ENCODE measurements at places on chromosomes 12 and 14.

DNA sequence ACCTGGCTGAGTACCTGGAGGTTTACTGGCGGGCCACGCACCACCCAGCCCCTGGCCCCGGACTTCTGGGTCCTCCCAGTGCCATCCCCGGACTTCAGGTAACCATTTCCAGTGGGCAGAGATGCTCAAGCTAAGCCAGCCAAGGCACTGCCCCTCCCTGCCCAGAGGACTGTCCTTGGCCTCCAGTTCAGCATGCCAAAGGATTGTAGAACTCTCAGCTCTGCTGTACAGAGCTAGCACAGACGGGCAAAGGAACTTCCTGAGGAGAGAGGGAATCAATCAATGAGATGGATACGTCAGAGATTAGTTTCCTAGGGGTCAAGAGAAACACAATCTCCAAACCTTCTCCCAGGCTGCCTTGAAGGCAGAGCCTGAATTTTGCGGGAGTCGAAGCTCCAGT lies 8.7 kb downstream of the CACNB3 start:
- no peak overlapping the region for H3K27ac ChIP-seq
- H3K4me3 ChIP-seq, result no peak overlapping the region
- no peaks in the 10 kb centered on the region for H3K27me3 ChIP-seq
- no peak for DNase-seq

GRCh38 chr14:50619569-50620141 lies 48.5 kb downstream of the SAV1 start:
- no peaks in the 10 kb centered on the region for H3K36me3 ChIP-seq
- no peak overlapping the region for H3K27ac ChIP-seq
- no peak overlapping the region for H3K4me3 ChIP-seq
- no peak for DNase-seq
- H3K27me3 ChIP-seq, result no peaks in the 10 kb centered on the region

GRCh38 chr12:28767836-28768348 lies 381.2 kb upstream of the FAR2 start:
- H3K4me3 ChIP-seq, result no peak overlapping the region
- H3K27me3 ChIP-seq, result no peaks in the 10 kb centered on the region
- DNase-seq, result no peak

GRCh38 chr12:67671419-67671818 lies 22.9 kb downstream of the DYRK2 start:
- no peak overlapping the region for H3K27ac ChIP-seq
- no peak overlapping the region for H3K4me3 ChIP-seq
- peaks cover 4% of the 10 kb centered on the region for H3K36me3 ChIP-seq
- no peak for DNase-seq
- no peaks in the 10 kb centered on the region for H3K4me1 ChIP-seq

DNA sequence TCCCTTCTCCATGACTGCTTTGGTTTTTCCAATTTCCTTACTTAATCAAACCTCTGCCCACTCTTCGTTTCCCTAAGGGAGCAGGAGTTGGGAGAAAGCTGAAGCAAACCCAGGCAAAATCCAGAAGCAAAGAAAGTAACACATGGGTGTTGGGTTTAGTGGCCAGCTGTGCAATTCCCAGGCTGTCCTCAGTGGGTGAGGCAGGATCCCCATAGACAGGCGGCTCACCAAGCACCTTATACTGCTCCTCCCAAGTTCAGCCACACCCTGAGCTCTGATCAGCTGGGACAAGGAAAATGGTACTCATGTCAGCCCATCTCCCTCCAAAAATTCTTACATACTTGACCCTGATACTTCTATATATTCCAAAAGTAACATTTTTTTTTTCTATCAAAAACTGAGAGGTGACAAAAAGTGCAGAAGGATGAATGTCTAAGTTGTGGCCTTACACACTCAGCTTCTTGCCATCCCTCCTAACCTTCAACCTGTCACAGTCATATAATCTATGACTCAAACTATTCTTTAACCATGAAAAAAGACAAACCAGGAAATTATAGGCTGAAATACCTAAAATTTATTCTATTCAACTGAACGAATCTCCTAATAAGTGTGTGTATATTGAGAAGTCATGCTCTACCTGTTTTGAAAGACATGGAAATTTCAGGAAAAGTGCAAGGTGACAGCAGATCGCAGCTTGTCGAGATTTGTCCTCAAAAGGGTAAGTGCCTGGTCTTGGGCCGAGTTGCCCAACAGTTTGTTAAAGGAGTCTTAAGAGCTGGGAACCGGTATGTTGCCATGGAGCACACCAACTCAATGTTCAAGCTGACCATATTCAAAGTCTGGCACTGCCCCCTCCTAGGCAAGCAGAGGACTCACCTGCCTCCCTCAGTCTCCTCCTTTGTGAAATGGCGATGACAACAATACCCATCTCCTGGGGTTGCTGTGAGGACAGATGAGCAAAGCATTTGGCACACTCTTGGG lies 17.6 kb upstream of the ZFP36L1 start:
- H3K4me1 ChIP-seq, result peaks cover 18% of the 10 kb centered on the region
- no peak overlapping the region for H3K4me3 ChIP-seq
- no peak overlapping the region for H3K27ac ChIP-seq

- peaks cover 8% of the 10 kb centered on the region for H3K4me1 ChIP-seq
- H3K27ac ChIP-seq, result no peak overlapping the region
- no peaks in the 10 kb centered on the region for H3K36me3 ChIP-seq
- no peak for DNase-seq
- H3K27me3 ChIP-seq, result no peaks in the 10 kb centered on the region
- H3K4me3 ChIP-seq, result no peak overlapping the region
These were observed 122.2 kb downstream of the DAAM1 start for GRCh38 chr14:59310633-59311032.

DNA sequence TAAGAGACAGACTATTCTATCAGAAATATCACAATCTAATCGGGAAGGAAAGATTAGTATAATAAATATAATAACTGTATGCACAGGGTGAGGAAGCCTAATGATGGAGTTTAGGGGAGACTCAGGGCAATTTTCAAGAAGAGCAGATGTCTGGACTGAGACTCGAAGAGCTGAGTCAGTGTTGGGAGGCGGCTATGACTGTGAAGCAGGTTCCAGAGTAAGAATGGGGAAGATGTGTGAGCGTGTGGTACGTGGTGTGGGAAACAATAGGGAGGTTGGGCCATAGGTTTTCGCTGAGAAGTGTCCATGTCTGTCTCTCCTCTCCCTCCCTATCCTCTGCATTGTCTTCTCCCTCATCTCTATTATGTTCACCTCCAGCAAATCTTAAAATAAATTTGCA lies 85.6 kb downstream of the LMO3 start:
- no peaks in the 10 kb centered on the region for H3K36me3 ChIP-seq
- H3K27me3 ChIP-seq, result no peaks in the 10 kb centered on the region
- no peak overlapping the region for H3K27ac ChIP-seq
- no peak for DNase-seq
- H3K4me3 ChIP-seq, result no peak overlapping the region

DNA sequence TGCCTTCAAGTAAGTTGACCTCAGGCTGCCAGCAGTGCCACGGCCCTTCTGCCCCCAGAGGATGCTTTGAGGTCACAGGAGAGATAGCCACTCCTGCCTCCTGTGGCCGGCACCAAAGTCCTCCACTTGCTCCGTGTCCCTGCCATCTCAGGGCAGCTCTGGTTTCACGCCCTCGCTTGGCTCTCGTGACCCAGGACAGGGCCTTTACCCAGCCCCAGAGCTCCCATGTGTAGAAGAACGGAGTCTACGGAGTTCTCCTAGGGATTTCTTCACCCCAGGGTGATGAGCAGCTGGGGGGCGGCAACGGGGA lies 178.1 kb downstream of the ADGRD1 start:
- no peak overlapping the region for H3K27ac ChIP-seq
- no peaks in the 10 kb centered on the region for H3K36me3 ChIP-seq
- no peaks in the 10 kb centered on the region for H3K27me3 ChIP-seq
- DNase-seq, result no peak

DNA sequence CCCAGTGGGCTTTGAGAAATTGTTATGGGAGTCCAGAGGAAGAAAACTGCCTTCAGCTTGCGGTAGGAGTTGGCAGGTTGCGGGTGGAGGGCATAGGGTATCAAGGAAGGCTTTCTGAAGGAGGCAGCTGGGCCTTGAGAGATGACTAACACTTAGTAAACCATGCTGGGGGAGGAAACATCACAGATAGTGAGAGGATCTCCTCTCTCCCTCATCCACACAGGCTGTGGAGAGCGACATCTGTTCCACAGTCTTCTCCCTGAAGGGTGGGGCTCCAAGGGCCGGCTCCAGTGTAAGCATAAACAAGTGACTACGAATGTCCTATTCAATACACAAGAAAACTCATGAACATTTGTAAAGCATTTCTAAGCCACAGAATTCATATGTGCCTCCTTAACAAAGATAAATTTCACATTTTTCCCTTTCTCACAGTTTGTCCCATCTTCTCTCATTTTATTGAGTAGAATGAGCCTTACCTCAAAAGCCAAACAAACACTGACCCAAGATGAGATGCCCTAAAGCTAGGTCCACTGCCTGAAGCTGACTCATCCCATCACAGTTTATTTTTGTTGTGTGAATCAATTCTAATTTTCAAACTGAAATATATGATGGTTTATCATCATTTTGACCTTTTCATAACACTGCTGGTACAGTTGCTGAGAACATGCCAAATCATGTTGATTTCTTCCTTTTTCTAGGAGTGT lies 227.9 kb downstream of the SLC25A21 start:
- no peak overlapping the region for H3K4me3 ChIP-seq
- H3K27me3 ChIP-seq, result no peaks in the 10 kb centered on the region
- no peaks in the 10 kb centered on the region for H3K36me3 ChIP-seq
- H3K27ac ChIP-seq, result no peak overlapping the region
- H3K4me1 ChIP-seq, result peaks cover 2% of the 10 kb centered on the region
- no peak for DNase-seq

- no peaks in the 10 kb centered on the region for H3K4me1 ChIP-seq
- H3K36me3 ChIP-seq, result no peaks in the 10 kb centered on the region
- no peak for DNase-seq
- no peak overlapping the region for H3K4me3 ChIP-seq
- peaks cover 5% of the 10 kb centered on the region for H3K27me3 ChIP-seq
These were observed 32.3 kb upstream of the PTCSC3 start for GRCh38 chr14:36208690-36209278.

- no peaks in the 10 kb centered on the region for H3K36me3 ChIP-seq
- H3K4me1 ChIP-seq, result no peaks in the 10 kb centered on the region
- H3K4me3 ChIP-seq, result no peak overlapping the region
- H3K27me3 ChIP-seq, result no peaks in the 10 kb centered on the region
- no peak overlapping the region for H3K27ac ChIP-seq
These were observed 392.3 kb downstream of the PAWR start for GRCh38 chr12:79298506-79298905.

DNA sequence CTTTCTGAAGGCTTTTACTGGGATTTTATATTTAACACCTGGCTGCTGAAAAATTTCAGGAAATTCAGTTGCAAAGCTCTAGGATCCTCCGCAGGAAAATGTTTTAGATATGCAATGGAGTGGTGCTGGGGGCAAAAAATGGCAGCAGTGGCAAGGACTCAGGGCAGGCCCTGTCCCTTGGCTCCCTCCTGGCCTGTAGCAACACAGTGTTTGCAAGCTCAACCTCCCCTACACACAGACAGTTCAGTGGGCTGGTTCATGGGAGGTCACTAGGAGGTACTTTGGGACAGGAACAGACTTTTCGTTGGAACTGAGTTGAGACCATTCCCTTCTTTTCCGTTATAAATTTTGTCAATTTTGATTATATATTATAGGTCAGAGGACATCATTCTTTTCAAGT lies 270.4 kb downstream of the ADAMTS20 start:
- no peak overlapping the region for H3K4me3 ChIP-seq
- DNase-seq, result no peak
- H3K27ac ChIP-seq, result no peak overlapping the region
- no peaks in the 10 kb centered on the region for H3K36me3 ChIP-seq
- no peaks in the 10 kb centered on the region for H3K27me3 ChIP-seq

DNA sequence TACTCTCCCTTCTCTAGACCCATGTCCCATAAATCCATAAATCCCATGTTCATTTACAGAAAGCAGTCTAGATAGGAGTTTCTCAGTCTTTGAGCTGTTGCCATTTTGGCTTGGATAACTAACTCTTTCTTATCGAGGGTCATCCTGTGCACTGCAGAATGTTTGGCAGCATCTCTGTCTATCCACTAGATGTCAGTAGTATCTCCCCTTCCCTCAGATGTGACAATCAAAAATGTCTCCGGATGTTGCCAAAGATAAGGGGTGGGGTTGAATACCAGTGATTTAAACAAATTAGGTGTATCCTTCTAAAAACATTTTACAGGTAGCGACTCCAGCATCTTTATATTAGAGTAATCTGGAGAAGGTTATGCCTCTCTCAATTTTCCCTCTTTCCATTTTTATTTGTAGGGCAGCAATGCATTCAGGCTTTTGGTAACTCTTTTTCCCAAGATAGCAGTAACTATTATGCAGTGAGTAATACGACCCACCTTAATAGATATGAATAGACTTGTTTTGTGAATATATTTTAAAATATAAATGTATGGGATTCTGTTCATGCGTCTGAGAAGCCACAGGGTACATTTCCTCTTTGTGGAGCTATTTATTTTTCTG lies 100.7 kb downstream of the LRRK2 start:
- no peak overlapping the region for H3K27ac ChIP-seq
- no peak overlapping the region for H3K4me3 ChIP-seq
- no peaks in the 10 kb centered on the region for H3K4me1 ChIP-seq
- no peaks in the 10 kb centered on the region for H3K27me3 ChIP-seq

DNA sequence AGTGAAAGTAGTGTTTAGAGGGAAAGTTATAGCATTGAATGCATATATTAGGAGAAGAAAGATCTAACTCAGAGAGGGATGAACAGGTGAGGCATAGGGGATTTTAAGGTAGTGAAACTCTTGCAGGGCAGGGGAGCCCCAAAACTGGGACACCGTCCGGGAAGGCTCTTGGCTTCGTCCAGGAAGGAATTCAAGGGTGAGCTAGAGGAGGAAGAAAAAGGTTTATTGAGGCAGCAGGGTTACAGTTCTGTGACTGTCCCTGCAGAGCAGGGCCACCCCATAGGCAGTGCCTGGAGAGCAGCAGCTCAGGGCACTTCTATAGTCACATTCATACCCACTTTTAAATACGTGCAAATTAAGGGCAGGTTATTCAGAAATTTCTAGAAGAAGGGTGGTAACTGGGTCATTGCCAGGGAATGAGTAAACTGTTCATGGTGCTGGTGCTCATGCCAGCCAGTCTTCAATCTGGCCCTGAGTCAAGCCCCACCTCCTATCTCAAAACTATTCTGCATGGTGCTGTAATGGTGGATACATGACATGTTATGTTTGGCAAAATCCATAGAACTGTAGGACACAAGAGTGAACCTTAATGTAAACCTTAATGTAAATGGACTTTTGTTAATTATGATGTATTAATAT lies 1.2 kb upstream of the OAS1 start:
- H3K27ac ChIP-seq, result no peak overlapping the region
- no peaks in the 10 kb centered on the region for H3K36me3 ChIP-seq
- no peaks in the 10 kb centered on the region for H3K27me3 ChIP-seq

DNA sequence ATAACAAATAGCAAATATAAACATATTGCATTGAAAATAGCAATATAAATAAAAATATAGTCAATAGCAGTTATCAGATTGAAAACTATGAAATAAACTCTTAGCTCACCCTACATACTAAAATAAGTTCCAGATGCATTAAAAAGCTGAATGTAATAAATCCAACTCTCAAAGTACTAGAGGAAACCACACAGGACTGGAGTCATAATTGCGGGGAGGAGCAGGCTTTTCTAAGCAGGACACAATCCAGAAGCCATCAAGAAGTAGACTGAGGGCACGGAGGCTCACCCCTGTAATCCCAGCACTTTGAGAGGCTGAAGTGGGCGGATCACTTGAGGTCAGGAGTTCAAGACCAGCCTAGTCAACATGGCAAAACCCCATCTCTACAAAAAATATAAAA lies 22.2 kb downstream of the GSC start:
- no peaks in the 10 kb centered on the region for H3K36me3 ChIP-seq
- peaks cover 5% of the 10 kb centered on the region for H3K4me1 ChIP-seq
- H3K4me3 ChIP-seq, result no peak overlapping the region
- DNase-seq, result no peak
- H3K27me3 ChIP-seq, result no peaks in the 10 kb centered on the region

All from DND-41 (cell line).